ENCODE measurements at places on chromosomes 5 and 9.

DNA sequence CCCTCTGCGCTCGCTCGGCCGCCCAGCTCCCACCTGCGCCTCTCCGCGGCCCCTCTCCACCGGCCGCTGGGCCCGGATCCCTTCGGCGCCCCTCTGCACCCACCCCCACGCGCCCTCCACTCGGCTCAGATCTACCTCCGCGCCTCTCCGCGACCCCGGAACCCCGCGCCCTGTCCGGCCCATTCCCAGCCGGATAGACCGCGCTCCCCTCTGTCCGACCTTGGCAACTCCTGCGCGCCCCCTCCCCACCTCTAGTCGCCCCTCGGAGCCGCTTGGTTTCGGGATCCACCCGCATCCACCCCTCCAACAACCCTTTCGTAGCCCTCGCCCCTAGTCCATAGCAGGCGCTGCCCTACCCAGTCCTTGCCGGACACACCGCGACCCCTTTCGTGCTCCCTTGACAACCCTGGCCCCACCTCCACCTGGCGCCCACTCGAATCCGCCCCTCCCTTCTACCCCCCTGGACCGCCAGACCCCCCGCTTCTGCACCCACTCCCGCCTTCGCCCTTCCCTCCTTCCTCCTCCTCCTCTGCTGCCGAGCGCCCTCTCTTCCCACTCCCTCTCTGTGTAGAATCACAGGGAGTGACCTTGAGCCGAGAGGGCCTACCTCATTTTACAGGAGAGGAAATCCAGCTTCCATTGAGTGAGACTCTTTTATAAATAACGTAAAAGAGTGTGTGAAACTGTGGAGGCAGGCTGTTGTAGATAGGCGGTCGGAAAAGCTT lies 525 bp upstream of the AK3 start:
- no peak for DNase-seq

DNA sequence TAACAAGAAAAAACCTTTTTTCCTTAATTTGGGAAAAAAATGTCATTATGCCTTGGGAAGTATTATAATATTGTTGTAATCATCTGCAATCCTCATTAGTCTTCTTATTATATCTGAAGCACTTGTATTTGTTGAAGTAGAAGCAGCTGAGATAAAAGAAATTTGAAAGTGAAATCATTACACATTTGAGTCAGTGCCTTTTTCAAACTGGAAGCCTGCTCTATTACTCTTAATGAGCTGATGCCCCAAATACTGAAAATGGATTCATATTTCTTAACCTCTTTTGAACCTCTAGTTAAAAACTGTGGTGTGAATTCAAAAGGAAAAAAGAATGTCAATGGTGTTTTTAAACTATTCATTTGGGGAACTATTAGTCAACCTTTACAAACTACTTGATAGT lies 1027.7 kb downstream of the NR2F1-AS1 start:
- no peak for DNase-seq

DNA sequence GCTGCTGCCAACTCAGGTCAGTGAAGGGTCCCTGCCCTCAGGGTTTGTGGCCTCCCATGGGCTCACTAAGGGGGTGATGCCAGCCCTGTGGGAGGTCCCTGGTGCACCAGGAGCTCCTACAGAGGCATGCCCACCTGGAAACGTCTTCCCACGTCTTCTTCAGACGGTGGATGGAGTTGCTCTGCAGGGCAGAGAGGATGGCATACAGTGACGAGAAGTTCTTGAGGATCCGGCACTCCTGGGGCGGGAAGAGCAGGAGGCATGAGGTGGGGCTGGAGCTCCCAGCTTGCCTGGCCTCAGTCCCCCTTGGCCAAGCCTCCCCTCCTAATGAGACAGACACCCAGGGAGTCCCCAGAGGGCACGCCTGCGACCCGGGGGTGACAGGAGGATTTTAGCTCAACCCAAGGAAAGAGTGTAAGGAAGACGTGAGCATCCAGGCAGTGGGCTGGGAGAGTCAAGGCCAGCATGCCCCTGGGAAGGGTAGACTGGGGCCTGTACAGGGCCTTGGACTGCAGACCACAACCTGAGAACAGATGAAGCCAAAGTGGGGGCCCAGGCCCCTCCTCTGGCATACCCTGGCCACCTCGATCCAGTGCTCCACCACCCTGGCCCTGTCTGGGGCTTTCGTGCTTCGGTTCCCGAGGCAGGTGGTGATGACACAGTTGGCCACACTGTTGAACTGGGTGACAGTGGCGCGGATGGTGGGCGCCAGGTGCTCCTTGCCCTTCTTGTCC lies 14.4 kb downstream of the RALGDS start:
- no peak for DNase-seq

- DNase-seq = no peak
Measured at GRCh38 chr5:657570-657969, 35.6 kb downstream of the TPPP start.

DNA sequence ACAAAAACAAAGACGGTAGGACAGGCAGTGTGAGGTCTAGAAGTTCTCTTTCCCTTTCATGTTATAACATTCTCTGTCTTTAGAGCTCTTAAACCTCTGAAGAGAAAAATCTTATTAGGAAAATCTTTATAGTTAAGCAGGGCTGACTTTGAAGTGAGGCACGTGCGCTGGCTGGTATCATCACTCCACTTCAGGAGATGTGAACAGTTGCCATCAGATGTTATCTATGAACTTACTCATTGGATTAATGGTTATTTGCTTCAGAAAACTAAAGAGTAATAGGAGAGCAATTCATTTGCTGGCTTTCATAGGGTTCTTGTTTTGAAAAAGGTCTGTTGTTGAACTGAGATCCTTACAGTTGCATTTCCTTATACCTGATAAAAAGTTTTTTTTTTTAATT lies 25.7 kb downstream of the LRRTM2 start:
- no peak for DNase-seq

GRCh38 chr9:109993250-109993978 lies 213.4 kb downstream of the PALM2AKAP2 start:
- DNase-seq = no peak

- no peak for DNase-seq
Measured at GRCh38 chr5:140020601-140021177, 22.4 kb downstream of the NRG2 start.

Measured in stimulated activated CD8-positive, alpha-beta memory T cell treated with anti-CD3 and anti-CD28 coated beads, Interleukin-4, amount 100 ng/mL, for 4 hours (primary cell).